AG04450 (cell line): ENCODE measurements at places on chromosomes 12 and 14.

DNA sequence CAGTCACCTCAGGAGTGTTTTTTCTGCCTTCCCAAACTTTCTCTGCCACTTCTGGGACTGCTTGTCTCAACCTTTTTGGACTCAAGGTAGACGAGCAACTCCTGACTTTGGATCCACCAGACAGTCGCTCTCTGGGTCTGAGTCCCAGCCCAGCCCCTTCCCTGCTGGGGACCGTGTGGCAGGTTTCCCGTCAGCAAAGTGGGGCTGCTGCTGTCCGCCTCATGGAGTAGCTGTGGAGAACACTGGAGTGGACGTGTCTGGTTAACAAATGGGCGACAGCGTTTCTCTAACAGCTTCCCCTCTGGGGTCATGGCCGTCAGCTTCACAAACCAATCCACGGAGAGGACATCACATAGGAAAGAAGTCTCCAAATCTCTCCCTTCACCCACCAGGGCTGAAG lies 54.8 kb downstream of the KCTD10 start:
- no peak for DNase-seq

DNA sequence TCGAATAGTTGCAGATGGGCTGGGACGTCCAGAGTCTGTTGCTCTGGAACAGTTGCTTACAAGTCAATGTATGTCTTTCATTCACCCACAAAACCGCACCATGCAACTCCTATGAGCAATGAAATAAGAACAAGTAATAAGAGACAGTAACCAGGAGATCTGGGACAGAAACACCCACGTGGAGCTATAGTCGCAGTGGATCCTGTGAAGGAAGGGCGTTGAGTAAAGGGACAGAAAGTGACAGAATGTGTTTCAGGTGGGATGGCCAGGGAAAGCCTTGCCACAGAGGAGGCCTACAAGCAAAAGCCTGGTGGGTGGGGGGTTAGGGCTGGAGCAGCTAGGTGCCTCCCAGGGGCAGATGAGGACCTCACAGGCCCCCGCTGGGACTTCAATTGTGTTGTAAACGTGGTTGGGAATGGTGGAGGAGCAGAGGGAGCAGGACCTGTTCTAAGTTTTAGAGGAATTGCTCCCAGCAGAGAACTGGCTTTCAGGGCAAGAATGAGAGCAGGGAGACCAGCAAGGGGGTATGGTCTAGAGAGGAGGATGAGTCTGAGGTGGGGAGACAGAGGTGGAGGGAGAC lies 86.7 kb upstream of the FZD10 start:
- DNase-seq = no peak

GRCh38 chr12:72746048-72746447 lies 473.9 kb downstream of the TRHDE start:
- DNase-seq = no peak

DNA sequence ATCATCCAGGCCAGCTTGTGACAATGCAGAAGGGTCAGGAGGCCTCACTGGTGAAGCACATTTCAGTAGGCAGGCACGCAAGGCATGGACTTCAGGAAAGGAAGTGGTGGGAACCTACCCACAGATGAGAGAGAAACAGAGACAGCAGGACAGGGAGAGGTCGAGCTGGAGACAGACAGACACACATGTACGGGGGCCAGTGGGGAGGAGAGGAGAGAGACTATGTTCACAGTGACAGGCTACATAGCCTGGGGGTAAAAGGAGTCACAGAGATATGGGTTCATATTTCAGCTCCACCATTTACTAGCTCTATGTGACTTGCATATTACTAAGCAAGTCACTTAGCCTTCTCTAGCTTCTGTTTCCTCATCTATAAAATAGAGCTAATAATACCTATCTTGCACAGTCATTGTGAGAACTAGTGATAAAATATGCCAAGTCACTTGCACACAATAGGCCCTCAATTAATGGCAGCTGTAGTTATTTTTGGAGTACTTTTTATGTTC lies 91.1 kb upstream of the FUT8 start:
- DNase-seq = no peak

GRCh38 chr14:66360366-66360926 lies 125.7 kb upstream of the CCDC196 start:
- DNase-seq = no peak

- DNase-seq = no peak
These were observed 78.2 kb upstream of the PTGDR start for GRCh38 chr14:52189325-52189724.

DNA sequence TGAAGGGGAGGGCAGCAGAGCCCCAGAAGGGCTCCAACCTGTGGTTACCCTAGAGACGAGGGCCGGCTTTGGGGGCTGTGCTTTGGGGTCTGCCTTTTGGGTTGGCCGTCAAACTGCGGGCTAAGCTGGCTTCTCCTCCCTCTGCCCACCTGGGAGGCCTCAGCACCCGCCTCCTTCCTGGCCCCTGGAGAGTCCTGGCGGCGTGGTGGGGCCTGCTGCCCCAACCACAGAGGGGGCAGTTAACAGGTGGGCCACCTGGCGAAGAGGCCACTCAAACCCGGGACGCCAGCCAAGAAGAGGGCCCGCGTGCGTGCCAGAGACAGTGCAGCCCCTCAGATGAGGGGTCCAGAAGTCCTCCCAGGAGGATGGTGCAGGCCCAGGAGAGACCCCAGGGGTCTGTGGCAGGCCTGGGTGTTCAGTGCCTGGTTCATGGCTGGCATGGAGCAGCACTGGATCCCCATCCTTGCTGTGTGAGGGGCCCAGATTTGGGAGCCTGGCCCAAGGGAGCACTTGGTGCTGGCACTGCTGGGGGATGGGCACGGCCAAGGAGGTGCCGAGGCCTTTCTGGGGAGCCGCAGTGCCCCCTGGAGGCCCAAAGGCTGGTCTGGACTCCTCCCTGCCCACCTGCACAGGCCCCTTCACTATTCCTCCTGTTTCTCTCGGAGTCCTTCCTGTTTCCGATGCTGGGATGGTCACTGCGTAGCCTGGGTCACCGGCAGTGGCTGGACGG lies 48.8 kb downstream of the LRCOL1 start:
- no peak for DNase-seq

GRCh38 chr14:65346895-65347294 lies 65.6 kb upstream of the FUT8 start:
- no peak for DNase-seq

- no peak for DNase-seq
These were observed 345.2 kb downstream of the ZFP36L1 start for GRCh38 chr14:68447581-68448251.

- no peak for DNase-seq
These were observed 38.3 kb upstream of the FAR2 start for GRCh38 chr12:29110506-29111442.

GRCh38 chr14:29926701-29927375 lies 809 bp downstream of the PRKD1 start:
- DNase-seq = no peak

GRCh38 chr12:122371475-122372045 lies 50.9 kb downstream of the CLIP1 start:
- DNase-seq = no peak

DNA sequence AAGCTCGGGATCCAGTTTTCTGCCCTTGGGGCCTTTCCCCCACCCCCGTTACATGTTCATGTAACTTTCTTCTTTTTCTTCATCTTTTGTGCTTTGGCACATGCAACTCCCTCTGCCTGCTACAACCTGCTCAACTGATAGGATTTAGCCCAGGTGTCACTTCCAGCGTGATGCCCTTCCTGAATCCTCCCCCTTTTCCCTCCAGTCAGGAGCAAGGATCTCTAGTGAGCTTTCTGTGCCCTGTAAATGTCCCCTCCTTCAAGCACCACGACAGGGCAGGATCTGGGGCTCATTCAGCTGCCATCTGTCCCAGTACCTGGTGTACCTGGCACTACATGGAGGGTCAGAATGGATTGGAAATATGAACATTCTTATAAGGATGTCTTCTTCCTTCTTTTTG lies 15.3 kb downstream of the PELI2 start:
- DNase-seq = no peak

- DNase-seq = no peak
These were observed 21.7 kb upstream of the GPATCH2L start for GRCh38 chr14:76129851-76130576.

GRCh38 chr14:35287431-35288013 lies 4.7 kb upstream of the PSMA6 start:
- no peak for DNase-seq

DNA sequence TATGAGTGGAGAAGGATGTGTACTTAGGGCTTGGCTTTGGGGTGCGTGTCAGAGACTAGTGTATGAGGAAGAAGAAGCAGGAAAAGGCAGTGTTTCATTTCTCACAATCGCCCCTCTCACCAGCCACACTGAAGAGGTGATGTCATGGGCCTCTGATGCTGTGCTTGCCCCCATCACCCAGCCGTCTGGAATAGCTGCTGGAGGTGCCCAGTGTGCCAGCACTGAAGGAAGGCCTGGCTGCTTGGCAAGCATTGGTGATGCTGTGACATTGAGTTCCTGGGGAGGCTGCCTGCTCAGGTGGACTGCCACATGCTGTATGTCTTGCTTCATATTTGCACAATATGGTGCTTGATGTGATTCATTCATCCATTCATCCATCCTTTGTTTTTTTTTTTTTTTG lies 56.2 kb downstream of the CRADD start:
- no peak for DNase-seq

GRCh38 chr14:70454731-70455130 lies 2.8 kb downstream of the ADAM21 start:
- no peak for DNase-seq

GRCh38 chr14:32077081-32078022 lies at the start of gene ARHGAP5:
Gene ARHGAP5, plus strand, starts transcription at chr14:32077304. Its CDS starts 13,366 bp downstream, at chr14:32090670.
- DNase-seq = no peak

DNA sequence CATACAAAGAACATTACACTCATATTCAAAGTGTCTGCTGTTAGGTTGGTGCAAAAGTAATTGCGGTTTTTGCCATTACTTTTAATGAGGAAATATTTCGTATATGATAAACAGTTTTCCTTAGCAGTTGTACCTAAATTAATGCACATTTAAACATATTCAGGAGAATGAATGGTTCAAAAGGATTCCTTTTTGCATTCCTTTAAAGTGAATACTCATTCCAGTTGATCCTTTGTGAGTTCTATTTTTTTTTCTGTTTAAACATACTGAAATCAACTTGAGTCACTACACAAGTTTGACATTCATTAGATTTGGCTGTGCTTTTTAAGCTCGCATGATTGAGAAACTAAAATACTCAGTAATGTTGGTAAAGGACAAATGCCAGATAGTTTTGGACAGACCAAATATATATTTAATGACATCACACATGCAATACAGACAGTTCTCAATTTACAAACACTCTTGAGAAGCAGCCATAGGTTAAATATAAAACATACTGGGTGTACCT lies 13.8 kb upstream of the SLC38A2 start:
- peak; percentile 90 for DNase-seq

GRCh38 chr12:122903693-122904034 lies 7.7 kb upstream of the VPS37B start:
- DNase-seq = no peak

DNA sequence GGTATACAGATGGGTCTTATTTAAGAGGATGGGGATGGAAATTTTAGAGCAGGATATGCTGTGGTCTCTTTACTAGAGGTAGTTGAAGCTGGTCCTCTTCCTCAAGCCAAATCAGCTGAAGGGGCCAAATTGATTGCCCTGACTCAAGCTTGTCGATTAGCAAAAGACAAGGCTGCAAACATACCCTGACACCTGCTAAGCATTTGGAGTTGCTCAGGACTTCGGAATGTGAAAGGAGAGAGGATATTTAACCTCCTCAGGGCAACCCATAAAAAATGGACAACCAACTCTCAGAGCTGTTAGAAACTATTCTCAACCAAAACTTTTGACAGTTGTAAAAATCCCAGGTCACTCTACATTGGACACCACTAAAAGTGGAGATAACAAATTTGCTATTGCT lies 15.6 kb downstream of the PTGDR start:
- no peak for DNase-seq

DNA sequence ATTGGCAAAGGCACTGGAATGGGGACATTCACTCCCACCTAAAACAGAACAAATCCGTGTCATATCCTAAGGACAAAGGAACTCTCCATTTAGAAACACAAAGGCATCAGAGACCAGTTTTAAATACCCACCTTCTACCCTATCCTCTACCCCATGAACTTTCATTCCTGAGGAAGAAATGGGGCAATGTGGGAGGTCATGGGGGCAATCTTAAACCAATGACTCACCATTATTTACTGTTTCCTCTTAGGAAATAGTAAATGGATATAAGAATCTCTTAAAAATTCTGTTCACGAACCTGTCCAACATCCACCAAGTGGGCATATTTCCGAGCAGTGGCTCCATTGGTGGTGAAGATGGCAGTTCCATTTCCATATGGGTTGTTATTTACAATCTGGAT lies 19.4 kb downstream of the ALDH6A1 start:
- DNase-seq = no peak

DNA sequence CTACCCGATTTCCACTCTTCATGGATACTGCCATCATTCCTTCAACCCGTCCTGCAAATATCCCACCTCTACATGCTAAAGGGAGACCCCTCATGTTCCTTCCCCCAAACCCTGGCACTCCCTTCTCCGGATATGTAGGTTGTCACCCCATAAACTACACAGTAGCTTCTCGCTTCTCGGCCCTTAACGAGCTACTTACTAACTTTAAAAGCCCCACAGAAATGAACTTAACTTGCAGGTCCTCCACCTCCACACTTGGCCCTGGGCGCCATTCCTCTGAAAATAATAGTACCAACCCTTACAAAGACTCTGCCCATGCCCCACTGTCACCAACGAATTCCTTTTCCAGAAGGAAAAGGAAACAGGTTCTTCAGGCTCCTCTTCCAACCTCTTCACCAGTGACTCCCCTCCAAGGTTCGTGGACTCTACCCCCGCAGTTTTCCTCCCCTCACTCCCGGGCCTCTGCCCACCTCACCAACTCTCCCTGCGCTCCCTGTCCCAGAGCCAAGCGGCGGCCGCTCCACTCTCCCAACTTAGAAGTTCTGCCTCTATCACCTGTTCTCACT lies 1.2 kb downstream of the SPPL3 start:
- DNase-seq = no peak

- peak; percentile 45 for DNase-seq
These were observed at the start of gene ATL1 for GRCh38 chr14:50559990-50560930. Gene ATL1, plus strand, starts transcription at chr14:50560145. Its CDS starts 121 bp downstream, at chr14:50560266.

GRCh38 chr12:60174476-60174875 lies 578.6 kb downstream of the SLC16A7 start:
- DNase-seq = no peak

GRCh38 chr12:74980510-74980909 lies 229.1 kb downstream of the KCNC2 start:
- DNase-seq = no peak

DNA sequence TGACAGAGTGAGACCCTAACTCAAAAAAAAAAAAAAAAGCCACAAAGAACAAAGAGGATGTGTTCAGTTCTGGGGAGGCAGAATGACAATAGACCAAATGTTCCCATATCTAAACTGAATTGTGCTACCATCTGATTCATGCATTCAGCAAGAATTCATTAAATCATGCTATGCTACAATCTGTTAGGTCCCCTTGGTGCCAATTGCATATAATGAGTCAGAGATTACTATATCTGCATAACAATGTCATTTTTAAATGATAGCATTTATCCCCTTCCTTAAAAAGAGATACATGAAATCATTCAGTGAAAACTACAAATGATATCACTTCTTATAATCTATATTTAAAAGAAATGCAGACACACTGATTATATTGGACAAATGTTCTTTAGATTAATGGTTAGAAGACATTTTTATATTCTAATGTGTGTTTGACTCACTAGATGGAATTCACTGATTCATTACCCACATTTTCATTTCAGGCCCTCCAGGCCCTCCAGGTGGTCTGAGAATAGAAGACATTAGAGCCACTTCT lies 207.6 kb upstream of the PDZRN4 start:
- no peak for DNase-seq

- DNase-seq = no peak
These were observed 73.1 kb upstream of the ACTN1 start for GRCh38 chr14:69052181-69052601.
